ENCODE measurements at places on chromosomes 6 and 20.

- no peak for DNase-seq
Measured at GRCh38 chr6:142534076-142534475, 232.3 kb downstream of the ADGRG6 start.

DNA sequence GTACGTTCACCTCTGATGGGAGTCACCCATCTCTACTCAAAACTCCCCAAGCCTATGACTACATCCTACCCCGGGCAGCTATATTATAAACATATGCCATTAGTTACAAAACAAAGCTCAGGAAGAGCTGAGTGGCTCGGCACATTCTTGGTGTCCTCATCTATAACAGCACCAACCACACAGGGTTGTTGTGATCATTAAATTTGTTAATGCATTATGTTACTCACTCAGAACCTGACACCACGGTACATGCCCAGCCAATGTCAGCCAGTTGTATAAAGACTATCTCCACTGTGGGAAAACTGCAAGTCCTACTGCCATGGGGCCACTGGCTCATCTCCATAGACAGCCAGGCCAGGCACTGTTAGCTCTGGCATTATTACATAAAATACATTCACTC lies 7.7 kb downstream of the CDK5RAP1 start:
- no peak for DNase-seq

DNA sequence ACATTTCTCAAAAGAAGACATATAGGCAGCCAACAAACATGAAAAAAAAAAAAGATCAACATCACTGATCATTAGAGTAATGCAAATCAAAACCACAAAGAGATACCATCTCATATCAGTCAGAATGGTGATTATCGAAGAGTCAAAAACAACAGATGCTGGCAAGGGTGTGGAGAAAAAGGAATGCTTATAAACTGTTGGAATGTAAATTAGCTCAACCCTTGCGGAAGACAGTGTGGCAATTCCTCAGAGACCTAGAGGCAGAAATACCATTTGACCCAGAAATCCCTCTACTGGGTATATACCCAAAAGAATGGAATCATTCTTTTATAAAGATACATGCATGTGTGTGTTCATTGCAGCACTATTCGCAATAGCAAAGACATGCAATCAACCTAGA lies 303.8 kb upstream of the THEMIS start:
- DNase-seq = no peak

DNA sequence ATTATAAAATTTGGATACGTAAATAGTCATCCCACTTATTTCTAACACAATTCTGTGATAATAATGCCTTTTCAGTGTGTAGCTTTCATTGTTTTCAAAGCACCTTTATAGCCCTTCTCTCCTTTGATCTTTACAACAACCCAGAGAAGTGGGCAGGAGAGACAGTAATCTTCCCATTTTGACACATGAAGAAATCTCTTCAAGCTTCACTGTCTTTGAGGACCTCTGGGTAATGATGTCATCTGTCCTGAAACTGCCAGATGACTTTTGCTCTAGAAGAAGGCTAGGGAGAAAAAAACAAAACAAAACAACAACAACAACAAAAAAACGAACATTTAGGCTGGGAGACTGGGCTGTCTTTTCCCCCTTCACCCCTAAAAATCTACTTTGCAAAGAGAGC lies 203.0 kb downstream of the KCNQ5 start:
- DNase-seq = no peak

GRCh38 chr6:44614396-44614795 lies 226.9 kb downstream of the CDC5L start:
- DNase-seq = no peak

GRCh38 chr6:74087899-74088298 lies 391.9 kb downstream of the CD109 start:
- DNase-seq = no peak

DNA sequence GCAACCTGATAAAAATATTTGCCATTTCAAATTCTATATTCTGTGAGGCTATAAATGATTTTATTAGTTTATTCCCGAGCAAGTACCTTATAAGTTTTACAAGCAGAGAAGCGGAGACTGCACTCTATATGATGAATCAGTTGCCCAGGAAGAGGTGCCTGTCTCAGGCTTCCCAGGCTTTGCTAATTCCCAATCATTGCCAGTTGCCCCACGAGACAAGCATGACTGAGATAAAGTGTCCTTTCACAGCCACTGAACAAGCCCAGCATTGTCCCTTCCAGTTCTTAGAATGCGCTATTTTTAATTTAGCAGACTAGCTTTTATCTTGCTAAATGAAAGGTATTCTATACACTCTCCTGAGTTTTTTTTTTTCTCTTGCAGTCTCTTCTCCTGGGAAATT lies 260.7 kb downstream of the ALDH8A1 start:
- no peak for DNase-seq

DNA sequence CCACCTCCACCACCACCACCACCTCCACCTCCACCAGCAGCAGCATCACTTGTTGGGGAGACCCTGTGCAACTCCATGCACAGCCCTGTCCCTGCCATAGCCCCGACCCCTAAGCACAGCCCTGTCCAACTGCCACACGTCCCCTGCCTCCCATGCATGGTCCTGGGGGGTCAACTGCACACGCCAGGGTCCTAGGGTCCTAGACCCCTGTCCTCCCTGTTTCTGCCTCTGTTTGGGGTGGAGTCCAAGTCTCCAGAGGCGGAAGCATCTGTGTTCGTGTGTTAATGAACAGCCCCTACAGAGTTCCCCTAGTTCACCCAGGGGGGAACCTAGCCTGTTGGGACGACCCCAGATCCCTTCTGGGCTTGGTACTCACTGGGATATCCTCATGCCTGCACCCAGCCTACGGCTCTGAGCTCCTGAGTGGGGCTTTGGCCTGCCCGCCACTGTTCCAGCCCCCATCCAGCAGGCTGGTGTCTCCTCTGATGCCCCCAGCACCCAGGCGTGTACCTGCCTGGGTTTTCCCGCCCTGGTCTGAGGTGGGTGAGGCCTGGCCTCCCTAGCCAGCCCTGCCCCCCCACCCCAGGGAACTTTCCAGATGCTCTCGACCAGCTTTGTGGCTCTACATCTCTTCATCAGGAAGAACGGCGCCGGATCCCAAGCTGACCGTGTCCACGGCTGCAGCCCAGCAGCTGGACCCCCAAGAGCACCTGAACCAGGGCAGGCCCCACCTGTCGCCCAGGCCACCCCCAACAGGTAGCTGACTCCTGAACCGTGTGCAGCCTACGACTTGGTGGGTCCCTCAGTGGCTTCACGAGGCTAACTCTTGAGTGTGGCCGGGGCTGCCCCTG lies 2.5 kb upstream of the TNFRSF6B start:
- peak; percentile 55 for DNase-seq

DNA sequence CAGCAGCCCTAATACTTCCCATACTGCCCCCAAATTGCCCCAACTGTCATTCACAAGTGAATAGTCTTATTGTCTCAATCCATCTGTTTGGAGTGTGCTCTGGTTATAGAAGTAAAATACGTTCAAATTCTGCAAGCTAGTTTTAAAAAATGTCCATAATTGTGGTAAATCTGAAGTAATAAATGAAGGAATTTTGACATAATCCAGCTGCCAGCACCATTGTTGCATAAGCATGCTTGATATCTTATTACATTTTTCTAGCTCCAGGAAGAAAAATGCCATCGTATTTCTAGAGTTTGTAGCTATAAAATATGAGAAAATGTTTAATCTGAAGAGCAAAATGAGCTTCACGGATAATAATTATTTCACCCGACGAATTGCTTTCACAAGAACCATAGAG lies 664.7 kb downstream of the RFPL4B start:
- DNase-seq = no peak

GRCh38 chr6:168791917-168792316 lies 350.9 kb downstream of the SMOC2 start:
- DNase-seq = no peak

Measured in left forelimb (tissue), 1 donor.